ENCODE measurements at places on chromosomes 1 and 21.

GRCh38 chr1:157773493-157774350, 3.2 kb downstream of the FCRL2 start:
- DNase-seq = peak; percentile 62

DNA sequence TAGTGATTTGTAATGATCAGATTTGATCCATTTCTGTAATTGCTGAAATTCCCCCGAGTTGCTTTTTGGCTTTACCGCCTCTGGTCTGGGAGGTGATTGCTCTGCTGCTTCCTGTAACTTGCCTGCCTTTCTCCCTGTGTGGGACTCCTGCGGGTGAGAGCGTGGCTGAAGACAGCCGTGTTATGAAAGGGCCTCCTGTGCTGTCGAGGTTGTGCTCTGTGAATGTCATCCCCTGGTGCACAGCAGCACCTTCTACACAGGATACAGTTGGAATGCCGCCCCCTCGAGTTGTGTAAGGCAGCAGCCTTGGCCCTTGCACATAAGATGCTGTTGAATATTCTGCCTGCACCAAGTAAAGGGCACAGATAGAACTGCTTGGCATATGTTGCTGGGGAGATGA, 5.9 kb downstream of the SOD1 start:
- DNase-seq = no peak

DNA sequence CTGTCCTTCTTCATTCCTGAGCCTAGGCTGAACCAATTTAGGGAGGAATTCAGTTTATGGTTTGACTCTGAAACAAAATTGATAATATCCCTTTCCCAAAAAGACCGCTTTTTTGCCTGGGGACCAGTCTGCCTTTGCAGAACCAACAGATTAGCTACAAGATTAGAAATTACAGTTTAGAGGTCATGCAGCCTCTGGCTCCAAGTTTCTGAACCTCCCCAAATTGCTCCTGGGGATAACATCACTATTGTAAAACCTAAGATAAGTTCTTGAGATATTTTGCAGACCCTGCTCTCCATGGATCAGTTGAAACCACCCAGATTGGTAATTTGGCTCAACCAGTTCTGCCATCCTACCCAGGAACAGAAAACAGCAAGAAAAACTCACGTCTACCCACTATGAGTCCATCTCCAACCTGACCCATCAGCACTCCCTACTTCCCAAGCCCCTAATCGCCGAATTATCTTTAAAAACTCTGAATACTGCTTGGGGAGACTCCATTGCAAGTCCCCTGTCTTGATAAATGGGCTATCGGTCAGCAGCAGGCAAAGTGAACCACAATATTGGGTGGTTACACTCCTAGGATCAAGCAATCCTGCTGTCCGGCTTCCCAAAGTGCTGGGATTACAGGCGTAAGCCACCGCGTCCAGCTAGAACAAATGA, 605 bp upstream of the RABGGTB start:
- no peak for DNase-seq

- no peak for DNase-seq
These were observed 404.4 kb downstream of the SIPA1L2 start for GRCh38 chr1:232225336-232226131.

DNA sequence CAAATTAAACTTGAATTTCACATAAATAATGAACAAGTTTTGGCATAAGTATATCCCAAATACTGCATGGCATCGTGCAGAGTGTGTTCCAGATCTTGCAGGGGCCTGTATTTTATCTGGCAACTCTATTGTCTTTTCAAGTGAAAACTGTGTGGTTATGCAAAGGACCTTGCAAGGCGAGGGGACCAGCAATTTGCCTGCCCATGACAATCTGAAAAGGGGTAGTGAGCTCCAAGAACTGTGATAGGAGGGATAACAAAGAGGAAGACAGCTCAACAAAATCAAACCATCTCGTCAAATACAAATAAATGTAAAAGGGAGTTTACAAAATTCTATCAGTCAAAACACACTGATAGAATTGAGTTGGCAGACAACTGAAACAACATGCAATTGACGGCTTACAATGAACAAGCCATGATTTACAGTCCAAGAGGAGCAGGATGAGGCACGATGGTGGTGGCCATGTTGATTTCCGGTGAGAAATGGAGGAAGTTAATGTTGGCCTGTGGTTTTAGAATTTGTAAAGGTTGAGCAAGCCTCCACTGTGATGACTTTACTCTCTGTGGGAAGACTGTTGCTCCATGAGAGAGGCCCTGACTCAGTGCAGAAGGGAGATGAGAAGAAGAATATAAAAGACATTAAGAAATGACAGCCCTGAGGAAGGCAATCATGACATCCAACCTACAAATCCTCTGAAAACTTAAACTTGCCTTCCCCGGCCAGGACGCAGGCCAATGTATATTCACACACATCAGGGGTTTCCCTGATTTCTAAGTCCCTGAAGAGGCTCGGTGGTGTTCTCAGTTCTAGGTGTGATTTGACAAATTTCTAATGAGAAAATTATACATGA, 132.2 kb downstream of the ADSS2 start:
- no peak for DNase-seq

DNA sequence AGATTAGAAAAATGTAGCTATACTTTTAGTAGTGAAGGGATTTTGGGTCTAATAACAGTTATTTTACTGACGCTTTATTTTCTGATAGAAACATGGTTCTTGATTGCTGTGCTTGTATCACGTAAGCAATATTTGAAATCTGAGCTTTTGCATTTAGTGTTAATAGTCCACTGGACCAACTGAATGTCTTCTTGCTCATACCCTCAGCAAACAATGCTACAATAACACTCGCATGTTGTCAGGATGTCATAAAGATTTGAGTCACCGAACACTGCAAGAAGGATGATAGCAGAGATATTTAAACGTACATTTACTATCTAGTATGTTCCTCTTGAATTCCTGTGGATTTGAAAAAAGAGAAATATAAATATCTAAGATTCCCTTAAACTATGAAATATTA, 7.5 kb downstream of the DYRK1A start:
- no peak for DNase-seq

GRCh38 chr1:65362545-65362944, 53.2 kb downstream of the DNAJC6 start:
- DNase-seq = no peak

GRCh38 chr1:20322825-20323612, 32.3 kb downstream of the VWA5B1 start:
- DNase-seq = no peak

GRCh38 chr1:198686069-198686728, 47.4 kb downstream of the PTPRC start:
- no peak for DNase-seq

DNA sequence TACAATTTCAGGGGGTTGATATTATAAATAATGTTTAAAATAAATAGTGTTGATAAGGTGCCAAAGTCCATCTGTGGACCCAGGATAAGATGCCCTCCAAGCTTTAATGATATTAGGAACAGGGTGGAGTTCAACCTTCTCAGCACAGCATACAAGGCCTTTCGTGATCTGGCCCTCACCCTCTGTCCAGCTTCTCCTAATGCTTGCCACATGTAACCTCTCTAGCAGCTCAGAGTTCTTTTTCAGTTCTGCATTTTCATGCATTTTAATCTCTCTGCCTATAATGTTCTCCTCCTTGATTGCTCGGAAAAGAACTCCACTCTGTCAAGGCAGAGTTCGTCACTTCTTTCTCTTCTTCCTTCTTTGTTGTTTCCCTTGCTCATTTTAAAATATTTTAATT, 21.4 kb upstream of the SMAP2 start:
- no peak for DNase-seq

- no peak for DNase-seq
These were observed 400 bp upstream of the PGBD2 start for GRCh38 chr1:248905662-248906008.

GRCh38 chr1:21628798-21629393, 40.3 kb downstream of the RAP1GAP start:
- peak; percentile 48 for DNase-seq

GRCh38 chr1:172638885-172639831, 19.7 kb upstream of the FASLG start:
- peak; percentile 36 for DNase-seq

DNA sequence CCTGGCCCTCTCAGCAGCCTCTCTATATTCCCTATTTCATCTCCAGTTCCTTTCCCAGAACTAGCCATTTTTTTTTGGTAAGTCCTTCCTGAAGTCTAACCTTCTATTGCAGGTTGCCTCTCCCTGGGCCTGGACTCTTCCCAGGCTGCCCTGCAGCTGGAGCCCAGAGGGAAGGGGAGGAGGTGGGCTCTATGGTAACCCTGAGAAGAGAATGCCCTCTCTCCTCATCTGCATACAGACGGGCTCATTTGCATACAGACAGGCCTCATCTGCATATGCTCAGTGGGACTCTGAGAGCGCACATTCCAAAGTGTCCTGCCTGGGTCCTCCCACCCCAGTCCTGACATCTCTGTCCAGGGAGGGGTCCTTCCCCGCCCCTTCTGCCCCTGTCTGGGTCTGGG, 32.7 kb downstream of the RHBG start:
- DNase-seq = no peak

- DNase-seq = no peak
These were observed 31.1 kb downstream of the GJA5 start for GRCh38 chr1:147729315-147729714.

DNA sequence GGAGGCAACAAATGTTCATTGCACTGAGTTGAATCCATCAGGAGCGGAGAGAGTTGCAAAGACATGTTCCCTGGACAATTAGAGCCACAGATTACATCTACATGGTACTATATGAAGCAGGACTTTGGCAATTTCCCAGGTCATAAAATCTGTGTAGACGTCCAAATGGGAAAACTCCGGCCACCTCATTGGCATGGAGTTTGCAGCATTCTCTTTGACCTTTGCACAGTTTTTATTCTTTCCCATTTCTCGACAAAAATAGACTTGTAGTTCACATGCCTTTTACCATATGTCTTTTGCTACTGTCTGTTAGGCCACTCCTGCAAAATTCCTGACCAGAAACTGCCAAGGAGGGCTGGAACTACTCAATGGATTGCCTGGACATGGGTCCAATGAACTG, 48.2 kb downstream of the UBE2T start:
- no peak for DNase-seq

GRCh38 chr1:71228742-71229365, 148.0 kb upstream of the ZRANB2 start:
- DNase-seq = no peak

GRCh38 chr1:94773931-94774422, 46.2 kb upstream of the SLC44A3 start:
- DNase-seq = no peak

- DNase-seq = no peak
These were observed 70.0 kb upstream of the ZNF644 start for GRCh38 chr1:91091812-91092211.

- DNase-seq = no peak
These were observed 67.8 kb upstream of the IPO9 start for GRCh38 chr1:201761178-201761577.

DNA sequence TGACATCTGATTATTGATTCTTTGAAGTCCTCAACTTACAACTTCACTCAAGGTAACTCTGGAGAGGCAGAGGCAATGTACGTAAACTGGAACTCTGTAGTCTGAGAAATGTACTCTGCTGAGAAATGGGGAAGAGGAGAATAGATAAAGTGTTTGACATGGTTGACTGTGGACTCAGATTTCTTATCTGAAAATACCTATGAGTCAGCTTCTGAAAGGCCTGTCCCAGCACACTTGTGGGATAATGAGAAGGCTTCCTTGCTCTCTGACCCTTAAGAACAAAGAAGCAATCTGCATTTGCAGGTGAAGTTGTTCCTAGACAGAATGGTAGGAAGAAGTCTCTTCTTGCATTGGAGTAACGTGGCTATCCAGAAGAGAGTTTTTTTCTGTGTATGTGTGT, 1573.5 kb downstream of the BRINP3 start:
- DNase-seq = no peak

DNA sequence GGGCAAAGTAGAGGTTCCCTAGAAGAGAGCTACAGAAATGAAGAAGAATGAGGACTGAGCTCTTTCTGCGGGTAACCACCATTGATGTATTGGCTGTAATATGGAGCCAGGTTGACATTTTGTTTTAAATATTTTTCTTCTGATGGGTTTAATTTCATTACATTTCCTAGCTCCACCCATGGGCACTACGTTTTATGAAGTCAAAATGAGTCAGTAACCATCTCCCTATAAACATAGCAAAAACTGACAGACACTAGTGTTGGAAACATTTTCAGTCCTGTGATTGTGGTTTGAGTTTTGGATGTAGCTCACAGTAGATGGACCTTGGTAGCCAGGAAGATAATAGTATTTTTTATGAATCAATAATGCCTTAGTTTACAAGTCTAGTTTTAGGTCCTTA, 470.4 kb upstream of the B3GALT2 start:
- DNase-seq = no peak

DNA sequence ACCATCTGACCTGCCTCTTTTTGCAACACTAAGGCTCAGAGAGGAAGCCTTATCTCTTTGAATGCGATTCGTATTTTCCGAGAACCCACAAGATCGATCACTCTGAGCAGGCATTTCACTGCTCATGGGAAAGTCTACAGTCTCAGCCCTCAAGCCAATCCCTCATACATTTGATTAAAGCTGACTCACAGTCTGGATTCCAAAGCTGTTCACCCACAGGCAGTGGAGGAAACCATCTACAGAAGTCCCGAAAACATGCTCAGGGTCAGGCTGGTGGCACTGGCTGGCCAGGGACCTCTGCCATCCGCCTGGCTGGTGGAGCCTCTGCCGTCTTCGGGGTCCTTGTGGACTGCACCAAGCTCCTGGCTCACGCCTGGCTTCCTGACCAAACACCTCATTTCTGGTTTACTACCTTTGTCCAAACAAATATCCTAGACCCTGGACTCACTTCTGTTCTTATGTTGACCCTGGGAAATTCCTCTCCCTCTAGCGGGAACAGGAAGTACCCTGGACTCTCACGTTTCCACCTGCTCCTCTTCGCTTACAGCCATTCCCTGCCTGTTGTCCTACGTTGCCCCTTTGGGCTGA, 650.0 kb downstream of the SMYD3 start:
- DNase-seq = no peak

DNA sequence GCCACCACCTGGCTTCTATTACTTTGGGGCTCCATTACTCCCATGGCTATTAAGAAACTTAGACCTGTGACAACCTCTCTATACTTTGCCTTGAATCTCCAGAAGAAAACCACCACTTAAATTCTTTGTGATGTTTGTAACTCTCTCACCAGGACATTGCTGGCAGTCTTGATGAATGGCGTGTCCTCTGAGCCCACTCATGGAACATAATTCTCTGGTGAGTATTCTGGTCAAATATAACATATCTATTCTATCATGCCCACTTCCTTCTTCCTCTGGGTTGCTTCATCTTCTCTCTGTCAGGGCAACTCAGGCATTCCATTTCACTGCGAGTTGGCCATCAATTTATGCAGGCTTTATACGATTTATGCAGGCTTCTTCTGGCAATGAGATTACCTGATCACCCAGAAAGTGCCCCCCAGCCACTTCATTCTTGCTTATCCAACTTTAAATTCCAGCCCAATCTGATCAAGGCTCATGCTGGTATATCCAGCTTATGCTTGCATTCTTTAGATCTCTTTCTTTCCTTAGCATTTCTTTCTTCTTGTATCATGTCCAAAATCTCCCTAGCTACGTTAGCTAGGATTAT, 112.0 kb upstream of the CHRM3 start:
- DNase-seq = no peak

DNA sequence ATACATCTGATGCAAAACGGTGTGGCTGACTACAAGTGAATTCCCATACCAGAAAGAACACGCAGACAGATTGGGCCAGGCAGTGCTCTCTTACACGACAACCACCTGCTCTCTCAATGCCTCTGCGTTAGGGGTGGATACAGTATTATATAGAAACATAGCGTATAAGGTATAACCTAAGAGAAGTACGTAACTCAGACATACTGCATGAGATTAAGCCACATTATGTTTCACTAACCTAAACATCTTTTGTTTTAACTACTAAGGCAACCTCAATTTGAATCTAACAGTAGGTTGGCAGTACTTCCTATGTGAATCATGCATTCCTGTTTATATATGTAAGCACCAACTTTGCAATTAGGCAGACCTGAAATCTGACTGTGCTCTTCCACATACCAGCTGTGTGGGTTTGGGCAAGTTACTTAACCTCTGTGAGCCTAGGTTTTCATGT, 58.1 kb upstream of the COA6 start:
- no peak for DNase-seq

Data from Peyer's patch (tissue), 4 donors.